Natural killer cell (primary cell): ENCODE measurements at places on chromosomes 11 and 22.
A peak's percentile ranks its signal among the peaks of the same experiment; 100 is the strongest.

GRCh38 chr11:122007601-122008071 lies 108.4 kb downstream of the BLID start:
- DNase-seq: no peak

DNA sequence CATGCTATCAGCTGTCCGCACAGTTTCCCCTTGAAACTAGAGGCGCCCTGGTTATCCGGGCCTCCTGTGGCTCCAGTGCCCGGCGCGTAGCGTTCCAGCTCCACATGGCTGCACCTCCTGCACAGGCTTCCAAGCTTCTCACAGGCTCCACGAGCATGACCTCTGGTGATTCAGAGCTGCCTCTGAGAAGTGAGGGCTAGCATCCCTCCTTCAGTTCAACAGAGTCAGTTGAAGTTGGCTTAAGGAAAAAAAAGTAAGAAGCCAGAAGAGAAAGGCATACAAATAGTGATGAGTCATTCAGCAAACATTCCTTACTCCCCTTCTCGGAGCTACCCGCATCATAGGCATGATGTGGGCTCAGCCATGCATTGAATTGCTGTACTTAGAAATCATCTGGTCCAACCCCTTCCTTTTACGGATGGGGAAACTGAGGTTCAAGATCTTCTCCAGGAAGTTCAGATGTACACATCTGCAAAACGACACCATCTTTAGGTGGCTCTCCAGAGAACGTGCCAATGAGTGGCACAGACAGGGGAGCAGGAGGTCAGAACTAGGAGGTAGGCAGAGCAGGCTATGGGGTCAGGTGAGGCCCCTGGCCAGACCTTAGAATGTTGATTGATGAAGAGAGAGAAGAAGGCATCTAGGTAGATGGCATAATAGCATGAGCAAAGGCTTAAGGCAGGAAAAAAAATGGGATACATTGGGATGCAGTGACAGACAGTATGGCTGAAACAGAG lies 216.3 kb upstream of the TBCEL start:
- DNase-seq: no peak

DNA sequence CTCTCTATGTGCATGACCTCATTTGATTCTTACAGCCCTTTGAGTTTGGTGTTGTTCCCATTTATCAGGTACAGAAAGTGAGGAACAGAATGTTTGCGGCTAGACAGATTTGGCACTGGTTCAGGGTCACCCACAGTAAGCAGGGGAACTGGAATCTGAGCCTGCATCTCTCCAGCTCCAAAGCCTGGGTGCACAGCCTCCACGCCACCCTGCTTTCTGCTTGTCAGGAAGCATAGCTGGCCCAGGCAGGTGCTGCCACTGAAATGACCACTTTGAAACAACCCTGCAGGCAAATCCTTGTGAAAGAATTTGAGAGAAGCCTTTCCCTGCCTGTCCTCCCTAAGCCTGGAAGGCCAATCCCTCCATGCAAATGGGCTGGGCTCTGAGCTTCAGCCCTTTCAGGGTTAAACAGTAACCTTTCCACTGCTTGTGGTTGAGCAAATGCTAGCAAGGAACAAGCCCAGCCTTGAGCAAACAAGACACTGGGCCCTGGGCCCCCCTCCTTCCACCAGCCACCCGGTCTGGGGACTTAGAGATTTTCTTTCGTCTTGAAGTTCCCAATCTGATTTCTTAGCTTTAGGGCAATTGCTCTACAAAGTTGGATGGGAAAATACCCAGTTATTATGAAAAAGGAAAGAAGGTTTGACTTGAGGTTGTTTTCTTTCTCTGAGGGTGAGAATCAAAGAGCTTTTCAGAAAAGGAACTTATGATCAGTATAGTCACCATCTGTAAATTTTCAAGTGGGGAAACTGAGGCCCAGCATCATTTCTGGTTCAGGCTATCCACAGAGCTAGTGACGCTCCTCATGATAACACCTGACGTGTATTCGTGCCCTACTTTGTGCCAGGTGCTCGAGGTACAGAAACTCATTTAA lies 19.4 kb downstream of the EHF start:
- DNase-seq: no peak

- DNase-seq: no peak
Measured at GRCh38 chr11:14124350-14124749, 161.8 kb downstream of the SPON1 start.

DNA sequence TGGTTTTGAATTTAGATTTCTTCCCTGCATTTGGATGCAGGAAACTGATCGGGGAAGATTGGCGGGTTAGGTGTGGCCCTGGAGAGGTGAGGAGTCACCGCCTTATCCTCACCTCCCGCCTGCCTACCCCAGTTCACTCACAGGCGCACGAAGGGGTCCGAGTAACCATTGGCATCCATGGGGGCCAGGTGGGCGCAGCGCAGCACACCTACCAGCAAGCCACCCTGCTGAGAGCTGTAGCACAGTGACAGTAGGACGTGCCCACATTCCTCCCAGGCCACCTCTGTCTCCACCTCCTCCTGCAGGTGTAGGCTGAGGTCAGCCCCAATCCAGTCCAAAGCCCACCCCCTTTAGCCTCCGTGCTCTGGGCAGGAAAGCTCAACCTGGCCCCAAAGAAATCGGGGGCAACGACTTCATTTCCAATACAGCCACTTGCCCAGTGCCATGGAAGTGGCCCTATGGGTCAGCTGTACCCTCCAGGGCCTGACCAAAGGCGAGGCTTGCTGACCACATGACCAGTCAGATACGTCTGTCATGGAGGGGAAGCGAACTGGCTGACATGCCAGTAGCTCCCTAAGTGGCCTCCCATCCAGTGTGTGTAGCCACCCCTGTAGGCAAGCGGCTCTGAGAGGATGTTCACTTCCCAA lies 6.7 kb downstream of the NDUFV1 start:
- DNase-seq: peak; percentile 21

DNA sequence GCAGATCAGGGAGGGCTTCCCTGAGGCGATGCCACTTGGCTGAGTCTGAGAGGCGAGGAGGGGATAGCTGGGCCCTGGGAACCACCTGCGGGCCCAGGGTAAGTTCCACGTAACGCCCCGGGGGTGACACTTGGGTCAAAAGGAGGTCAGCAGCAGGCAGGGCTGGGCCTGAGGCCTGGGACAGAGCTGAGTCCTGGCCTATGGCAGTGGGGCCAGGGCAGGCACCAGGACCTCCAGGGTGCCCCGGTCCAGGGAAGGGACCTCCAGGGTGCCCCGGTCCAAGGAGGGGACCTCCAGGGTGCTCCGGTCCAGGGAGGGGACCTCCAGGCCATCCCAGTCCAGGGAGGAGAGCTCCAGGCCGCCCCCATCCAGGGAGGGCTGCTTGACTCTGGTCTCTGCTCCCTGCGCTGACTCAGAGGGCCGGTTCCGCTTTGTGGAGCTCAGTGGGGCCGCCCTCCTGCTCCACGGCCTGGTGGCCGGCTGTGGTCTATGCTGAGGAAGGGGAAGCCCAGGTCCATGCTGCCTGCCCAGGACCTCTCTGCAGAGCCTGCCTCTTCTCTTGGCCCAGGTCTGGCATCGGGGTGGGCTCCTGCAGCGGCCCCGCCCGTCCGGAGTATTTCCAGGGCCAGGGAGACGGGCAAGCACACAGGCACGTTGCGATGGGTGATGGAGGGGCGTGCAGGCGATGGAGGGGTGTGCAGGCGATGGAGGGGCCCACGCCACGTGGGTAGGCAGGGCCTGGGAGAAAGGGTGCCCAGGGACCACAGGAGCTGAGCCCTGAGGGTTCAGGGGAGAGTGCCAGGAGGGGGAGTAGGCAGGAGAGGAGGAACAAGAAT lies 19.5 kb upstream of the WNT7B start:
- DNase-seq: no peak

DNA sequence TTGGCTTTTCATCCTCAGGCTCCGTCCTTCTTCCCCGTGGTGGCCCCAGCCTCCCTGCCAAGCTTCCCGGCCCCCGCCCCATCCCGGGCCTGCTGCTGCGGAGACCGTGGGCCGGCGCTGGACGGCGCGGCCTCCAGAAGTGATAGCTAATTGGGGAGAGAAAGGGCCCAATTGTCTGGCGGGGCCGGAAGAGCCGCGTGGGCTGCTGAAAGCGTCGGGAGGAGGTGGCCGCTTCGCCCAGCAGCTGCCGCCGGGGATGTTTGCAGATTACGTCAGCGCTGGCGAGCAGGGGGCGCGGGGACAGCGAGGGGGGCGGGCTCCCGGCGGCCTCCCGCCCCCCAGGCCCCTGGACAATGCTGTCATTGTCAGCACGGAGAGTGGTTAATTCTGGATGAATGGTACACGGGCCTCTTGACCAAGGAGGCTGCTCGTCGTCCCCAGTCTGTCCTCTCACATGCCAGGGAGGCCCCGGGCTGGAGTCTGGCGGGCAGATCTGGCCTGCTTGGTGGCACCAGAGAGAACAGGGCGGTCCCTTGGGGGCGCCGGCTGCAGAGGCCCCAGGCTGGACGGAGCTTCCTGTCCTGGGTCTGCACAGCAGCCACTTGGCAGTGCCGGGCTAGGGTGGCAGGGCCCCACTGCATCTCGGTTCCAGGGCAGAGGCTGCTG lies 1.6 kb downstream of the SMIM38 start:
- no peak for DNase-seq

GRCh38 chr11:71240865-71241691 lies 11.3 kb downstream of the SHANK2 start:
- DNase-seq: no peak

GRCh38 chr11:94521684-94522083 lies 9.4 kb downstream of the C11orf97 start:
- peak; percentile 16 for DNase-seq
